ENCODE measurements at places on chromosomes 4 and X.

DNA sequence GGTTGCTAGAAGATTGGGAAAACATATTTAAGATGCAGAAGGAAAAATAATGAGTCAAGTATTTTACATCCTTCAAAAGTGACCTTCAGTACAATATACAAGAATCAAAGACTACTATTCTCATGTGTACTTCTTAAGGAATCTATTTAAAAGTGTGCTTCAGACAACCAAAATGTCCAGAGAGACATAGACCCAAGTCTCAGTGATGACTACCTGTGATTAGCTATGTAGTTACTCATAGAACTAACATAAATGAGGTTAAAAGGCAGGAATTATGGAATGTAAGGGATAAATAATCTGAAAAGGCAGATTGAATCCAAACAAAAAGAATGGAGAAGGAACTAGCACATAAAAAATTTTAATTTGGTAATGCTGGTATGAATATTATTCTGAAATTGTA is 634.7 kb upstream of the FAM241A start:
- DNase-seq = peak; percentile 8

DNA sequence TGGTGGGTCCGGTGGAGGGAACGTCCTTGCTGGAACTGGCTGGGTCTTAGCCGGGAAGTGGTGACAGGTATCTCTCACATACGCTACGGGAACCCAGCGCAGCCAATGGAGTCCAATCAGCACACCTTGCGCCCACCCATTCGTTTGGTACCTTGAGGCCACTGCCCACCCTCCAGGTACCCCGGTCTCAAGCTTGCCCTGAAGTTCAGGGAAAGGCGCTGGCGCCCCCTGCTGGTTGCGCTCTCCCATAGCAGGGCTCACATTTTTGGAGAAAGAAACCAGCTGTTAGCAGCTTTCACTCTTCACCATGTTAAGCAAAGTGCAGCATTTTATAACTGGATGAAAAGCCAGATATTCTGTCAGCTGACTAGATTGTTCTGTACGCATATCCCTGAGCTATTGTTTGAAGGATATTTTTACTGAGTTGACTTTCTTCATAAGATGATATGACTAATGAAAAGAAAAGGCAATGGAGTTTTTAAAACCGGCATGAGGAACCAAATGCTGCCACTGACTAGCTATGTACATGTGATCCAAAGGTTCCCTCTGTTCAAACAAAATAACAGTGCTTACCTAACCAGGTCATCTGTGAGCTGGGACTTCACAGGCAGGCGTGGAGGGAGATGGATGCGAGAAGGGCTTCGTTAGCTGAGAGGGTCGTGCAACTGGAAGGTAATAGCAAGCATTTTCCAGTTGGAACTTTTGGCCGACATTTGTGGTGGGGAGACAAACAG is 43.7 kb downstream of the OTOP1 start:
- DNase-seq = peak; percentile 5

- no peak for DNase-seq
These were observed 56.3 kb downstream of the CYTL1 start for GRCh38 chr4:4962928-4963327.

DNA sequence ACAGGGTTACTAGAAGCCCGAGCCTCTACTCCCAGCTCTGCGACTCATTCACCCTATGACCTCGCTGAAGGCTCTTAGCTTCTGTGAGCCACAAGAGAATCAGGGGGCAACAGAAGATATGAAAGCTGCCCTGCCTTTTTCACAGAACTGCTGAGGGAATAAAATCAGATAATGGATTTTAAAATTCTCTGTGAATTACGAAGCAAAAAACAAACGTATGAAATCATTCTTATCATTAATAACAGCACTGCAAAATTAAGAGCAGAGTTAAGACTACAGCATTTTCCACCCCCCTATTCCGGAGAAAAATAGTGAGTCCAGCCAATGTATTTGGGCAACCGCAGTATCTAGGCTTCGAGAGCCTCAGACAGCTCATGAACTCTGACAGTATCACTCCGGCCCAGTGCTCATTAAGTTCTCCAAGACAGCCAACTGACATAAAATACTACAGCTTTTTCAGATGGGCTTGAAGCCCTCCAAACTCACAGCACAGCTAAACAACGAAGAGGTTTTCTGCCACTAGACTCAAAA is 33.4 kb downstream of the AFAP1 start:
- DNase-seq = no peak

- DNase-seq = no peak
These were observed 58.9 kb downstream of the TFDP3 start for GRCh38 chrX:133159205-133159604.

DNA sequence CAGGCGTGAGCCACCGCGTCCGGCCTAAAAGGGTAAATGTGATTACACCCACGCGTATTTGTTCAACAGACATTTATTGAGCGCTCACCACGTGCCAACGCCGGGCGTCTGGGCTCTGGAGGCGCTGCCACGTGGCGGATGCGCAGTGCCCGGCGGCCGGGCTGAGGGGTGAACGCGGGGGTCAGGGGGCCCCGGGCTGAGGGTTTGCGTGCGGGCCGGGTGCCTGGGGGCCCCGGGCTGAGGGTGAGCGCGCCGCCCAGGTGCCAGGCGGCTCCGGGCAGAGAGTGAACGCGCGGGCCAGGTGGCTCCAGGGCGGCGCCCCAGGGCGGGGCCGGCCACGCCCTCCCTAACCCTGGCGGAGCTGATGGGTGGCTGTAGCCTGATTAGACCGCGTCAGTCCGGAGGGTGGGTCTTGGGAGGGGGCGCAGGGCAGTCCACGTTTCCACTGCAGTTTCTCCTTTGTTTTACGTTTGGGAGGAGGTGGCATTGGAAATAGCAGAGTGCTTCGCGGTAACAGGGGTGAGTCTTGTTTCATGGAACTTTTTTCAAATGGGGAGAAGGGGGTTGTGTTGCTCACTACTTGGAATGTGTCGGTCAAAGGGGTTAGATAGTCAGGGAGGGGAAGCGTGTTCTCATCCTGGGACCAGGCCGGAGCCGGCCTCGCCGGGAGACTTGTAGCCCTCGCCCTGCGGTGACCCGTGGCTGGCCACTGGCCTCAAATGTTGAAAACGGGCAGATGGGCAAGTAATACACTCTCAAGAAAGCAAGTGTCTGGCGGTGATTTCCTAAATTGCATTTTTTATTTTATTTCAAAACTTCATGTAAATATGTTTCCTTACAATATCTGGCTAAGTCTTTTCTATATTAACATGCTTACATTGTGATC is at the start of gene ZFP42:
Gene ZFP42, plus strand, starts transcription at position 450 of the 886 bp plus-strand sequence. CDS start 7,037 bp downstream, outside the sequence.
- DNase-seq = no peak

DNA sequence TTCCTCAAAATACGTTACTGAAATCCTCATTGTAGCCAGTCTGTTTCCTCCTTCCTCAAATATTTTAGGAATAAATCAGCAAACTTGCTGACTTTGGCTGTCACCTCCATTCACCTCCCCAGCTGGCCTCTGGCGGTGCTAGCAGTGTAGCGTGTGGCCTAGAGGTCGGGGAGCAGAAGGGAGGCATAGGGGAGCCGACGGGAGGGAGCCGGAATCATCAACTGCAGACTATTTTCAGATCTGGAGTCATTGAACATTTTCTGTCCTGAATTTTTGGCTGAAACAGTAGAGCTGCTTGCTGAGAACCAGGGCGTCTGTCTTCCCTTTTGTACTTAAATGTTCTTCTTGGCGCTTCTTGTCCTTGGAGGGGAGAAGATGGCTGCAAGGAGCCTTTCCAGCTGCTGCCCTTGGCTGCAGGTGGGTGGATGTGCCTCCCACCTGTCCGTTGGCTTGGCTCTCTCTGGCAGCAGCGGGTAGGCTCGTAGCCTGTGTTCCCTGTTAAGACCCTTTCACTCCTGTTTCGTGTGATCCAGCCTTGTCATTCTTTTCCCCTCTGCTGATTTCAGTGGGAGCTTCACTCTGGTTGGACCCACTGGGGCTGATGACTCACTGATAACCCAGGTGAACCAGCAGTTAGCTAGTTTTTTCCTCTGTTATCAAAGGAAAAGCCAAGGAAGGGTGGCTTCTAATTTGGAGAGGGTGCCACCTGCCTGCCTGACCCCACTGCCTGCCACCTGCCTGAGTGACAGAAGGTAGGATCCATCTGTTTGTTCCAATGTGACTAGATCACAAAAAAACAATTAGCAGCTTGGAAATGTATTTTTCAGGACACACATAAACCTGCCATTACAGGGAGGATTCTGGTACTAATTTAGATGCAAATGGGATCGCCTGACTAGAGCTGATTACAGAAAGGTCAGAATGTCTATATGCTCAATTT is 135.9 kb downstream of the GATB start:
- DNase-seq = no peak

GRCh38 chr4:179145746-179146525 is 1703.7 kb upstream of the AGA start:
- no peak for DNase-seq

- peak; percentile 46 for DNase-seq
These were observed 3.5 kb downstream of the AP1AR start for GRCh38 chr4:112234952-112235609.

DNA sequence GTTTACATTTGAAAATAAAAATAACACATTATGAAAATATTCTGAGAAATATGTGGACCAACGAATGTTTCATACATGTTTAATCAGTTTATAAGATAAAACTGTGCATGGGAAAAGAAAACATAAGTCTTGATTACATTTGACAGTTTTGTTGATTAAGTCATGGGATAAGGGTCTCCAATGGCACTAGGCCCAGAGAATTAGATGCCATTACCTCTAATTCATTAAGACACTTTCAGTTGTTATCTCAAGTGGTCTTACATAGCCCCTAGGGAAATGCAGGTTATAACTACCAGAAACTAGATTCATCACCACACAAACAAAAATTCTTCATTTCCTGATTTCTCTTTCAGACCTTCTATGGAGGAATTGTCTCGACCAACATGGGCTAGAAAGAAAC is 300.8 kb downstream of the PCDH7 start:
- no peak for DNase-seq

DNA sequence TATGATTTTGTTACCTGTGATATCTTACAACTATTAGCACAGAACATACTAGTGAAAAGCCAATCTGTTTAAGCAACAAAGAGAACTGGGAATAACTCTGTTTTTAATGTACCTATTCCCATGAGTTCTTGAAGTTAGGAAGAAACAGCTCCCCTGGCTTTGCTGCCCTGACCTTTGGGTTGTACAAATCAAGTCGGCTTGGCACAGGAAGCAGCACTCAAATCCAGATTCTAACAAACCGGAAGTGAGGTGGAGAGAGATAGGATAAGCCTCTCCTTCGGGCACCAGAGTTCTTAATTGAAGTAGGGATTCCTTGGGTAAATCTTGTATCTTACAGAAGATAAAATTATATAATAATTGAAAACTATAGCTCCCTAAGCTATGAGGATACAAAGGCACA is 144.8 kb upstream of the CPEB2 start:
- DNase-seq = no peak

DNA sequence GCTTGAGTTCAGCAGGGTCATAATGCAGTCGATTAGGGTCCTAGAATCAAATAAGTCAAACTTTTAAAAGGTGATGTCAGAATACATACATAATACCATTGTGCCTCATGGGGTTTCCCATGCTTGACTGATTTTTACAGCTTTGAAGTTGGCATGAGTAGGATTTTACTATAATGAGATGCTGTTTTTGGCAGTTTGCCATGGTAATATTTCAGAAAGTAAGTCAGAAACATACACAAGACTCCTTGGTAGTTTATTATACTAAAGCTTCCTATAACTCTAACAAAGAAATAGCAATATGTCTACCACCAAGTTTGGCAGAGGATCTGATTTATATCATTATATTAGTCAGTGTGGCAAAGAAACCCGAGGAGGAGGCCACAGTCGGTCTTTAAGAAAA is 45.2 kb downstream of the PHKA2 start:
- no peak for DNase-seq

DNA sequence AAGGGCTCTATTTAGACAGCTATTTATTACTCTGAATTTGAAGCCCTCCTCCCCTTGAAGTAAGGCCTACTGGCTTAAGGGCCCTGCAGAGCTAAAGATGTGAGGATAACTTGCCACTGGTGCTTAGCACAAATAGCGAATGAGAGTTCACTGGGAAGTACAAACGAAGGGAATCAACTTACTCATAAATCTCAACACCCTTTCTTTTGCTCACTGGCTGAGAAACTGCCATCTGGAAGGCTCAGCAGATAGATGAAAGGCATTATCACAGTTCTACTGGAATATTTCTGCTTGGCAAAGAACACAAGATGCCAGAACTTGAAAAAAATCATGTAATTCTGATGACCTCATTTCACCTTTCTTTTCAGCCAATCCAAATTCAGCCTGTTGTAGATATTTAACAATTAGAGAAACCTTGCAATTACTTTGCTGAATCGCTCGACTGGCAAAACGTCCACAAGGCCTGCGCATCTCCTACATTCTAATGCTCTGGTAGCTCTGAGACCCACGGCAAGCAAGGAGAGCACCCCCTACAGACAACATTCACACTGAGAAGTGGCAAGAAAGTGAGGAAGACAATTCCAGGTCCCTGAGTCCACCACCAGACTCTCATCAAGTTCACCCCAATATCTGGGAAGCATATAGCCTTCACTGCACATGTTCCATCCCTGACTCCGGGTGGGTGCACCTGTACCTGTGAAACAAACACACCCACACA is 27.5 kb downstream of the TSPAN5 start:
- no peak for DNase-seq

DNA sequence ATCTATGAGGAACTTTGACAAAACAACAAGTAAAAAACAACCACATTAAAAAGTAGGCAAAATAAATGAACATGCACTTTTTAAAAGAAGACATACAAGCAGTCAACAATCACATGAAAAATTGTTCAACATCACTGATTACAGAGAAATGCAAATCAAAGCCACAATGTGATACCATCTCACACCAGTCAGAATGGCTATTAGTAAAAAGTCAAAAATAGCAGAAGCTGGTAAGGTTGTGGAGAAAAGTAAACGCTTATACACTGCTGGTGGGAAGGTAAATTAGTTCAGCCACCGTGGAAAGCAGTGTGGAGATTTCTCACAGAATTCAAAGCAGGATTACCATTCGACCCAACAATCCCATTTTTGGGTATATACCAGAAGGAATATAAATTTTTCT is 17.0 kb upstream of the LNX1 start:
- no peak for DNase-seq
